Type B pancreatic cell (in vitro differentiated cells): ENCODE measurements at places on chromosomes 5 and 9.

DNA sequence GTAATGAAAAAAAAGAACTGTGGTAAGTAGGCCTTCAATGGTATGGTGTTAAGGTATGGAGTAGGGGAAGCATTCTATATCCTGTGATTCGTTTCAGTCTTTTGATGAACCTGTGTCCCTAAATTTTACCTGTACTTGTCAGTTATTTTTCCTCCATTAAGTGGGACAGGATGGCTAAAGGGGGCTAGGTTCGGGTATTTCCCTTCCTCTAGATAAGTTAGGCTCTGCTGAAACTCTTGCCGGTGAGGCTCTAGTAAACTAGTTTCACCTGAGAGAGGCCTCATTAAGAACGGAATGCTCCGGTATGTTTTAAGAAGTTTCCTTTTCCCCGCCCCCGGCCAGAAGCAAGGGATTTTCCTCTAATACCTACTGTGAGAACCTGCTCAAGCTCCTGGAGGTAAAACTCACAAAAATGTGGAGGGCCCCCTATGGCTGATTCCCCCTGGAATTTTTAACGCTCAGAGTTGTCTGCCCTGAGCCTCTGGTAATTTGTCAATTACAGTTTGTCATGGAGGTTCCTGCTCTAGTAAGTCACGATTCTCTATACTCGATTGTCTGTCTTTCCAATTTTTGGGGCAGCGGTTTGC is 87.7 kb downstream of the MACIR start:
- DNase-seq = no peak

DNA sequence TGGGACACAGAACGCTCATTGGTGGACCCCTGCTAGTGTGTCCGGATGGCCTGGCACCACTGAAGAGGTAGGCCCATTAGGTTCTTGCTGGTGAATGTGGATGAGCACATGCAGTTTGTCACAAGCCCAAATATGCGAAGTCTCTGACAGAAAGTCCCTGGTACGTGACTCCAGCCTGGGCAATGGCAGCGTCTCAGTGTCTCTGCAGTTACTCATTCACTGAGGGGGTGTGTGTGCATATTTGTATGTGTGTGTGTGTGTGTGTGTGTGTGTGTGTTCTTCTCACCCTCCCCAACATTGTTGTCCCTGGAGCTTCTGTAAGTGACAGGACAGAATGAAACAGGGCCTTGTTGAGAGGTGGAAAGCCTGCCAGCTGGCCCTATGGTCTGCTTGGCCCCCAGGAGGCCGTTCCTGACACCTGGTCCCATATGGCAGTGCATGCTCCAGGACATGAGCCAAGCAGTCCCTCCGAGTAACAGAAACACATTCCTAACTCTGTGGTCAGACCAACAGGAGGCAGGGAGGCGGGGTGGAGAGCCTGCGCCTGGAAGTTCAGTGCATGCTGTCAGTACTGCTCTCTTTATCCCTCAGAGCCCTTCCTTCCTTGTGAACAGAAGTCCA is 169.9 kb downstream of the SLC28A3 start:
- no peak for DNase-seq

- DNase-seq = no peak
These were observed 337.4 kb downstream of the GLIS3 start for GRCh38 chr9:3962496-3962895.

DNA sequence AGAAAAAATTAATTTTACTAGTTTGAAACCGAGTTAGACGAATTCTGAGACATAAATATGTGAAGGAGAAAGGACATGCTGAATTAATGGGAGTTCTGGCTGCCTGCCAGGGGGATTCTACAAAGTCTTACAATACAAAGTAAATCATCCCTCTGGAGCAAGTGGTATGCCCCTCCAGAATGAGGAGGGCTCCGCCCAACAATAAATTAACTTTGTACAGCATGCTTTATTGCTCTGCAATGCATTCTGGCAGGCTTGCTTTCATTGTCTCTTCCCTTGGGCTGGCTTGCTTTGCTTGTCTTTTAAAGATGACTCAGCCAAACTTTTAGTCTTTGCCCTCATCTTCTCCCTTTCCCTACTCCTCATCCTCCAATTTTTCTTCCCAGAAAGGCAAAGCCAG is 11.7 kb upstream of the PCDHB1 start:
- no peak for DNase-seq

GRCh38 chr9:130983359-130983670 is 25.7 kb upstream of the LAMC3 start:
- no peak for DNase-seq

DNA sequence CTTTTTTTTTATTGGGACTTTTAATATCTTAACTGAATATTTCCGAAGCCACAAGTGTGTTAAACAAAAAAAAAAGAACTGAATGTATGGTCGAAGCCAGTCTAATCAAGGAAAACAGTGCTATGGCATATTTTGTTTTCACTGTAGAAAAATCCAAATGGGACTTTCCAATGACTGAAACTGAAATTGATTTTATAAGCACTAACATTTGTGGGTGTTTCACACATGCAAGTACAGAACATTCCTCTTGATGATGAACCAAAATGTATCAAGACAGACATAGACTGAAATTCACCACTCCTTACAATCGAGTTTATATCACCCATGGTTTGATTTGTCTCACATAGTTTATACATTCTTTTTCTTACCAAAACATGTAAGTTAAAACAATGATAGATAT is 1026.8 kb downstream of the CDH18 start:
- DNase-seq = no peak

DNA sequence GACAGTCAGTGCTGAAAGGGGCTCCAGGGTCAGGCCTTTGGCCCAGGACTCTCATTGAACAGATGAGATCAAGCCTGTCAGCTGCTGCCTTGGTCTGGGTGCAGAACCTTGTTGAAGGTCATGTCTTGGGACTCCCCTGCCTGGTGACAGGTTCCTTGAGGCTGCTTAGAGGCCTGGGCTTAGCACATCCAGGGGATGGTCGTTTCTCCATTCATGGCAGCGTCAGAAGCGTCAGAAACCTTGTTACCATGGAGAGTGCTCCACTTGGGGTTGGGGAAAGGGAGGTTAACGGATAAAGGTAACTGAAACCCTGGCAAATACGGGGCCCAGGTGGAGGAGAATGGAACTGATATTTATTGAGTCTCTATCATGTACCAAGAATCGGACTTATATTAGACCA is 8.8 kb downstream of the ARPC5L start:
- no peak for DNase-seq

DNA sequence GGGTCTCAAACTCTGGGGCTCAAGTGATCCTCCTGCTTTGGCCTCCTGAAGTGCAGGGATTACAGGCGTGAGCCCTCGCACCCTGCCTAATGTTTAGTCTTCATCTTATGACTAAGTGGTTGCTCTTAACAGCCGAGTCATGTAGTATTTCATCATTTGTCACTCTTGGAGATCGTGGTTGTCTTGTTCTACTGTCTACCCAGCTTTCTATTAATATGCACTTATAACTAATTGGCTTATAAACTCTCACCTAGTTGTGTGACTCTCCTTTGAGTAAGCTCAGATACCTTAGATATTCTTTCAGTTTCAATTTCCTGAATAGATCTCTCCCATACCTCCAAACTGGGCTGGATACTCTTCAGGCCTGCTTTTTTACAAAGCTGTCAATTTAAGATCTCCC is 19.9 kb downstream of the SLC44A1 start:
- DNase-seq = no peak

DNA sequence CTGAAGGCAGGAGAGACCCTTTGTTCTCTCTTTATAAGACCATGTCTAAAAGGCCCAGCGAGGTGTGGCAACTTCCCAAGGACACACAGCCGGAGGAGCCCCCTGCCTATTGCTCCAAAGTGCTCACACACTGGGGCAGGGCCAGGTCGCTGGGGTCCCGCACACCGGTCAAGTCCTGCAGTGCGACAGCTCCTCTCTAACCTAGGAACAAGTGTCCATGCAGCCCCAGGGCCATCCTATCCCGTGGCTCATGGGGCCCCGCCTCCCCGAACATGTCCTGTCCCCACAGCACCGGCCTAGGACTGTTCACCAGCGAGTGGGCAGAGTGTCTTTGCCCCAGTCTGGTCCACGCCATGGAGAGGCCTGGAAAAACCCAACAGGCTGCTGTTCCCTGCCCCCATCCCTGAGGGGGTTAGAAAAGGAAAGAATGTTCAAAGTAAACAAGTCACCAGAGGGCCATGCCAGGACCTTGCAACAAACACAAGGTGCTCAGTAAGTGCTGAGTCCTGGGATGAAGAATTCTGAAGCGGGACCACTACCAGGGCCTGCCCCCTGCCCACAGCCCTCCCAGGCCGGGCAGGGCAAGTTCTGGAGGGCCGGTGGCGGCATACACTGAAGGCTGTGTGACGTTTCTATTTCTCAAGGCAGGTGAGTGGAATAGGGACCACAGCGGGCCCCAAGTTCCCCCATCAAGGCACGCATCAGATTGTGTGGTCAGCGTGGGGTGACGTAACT is 938 bp downstream of the NINJ1 start:
- no peak for DNase-seq

DNA sequence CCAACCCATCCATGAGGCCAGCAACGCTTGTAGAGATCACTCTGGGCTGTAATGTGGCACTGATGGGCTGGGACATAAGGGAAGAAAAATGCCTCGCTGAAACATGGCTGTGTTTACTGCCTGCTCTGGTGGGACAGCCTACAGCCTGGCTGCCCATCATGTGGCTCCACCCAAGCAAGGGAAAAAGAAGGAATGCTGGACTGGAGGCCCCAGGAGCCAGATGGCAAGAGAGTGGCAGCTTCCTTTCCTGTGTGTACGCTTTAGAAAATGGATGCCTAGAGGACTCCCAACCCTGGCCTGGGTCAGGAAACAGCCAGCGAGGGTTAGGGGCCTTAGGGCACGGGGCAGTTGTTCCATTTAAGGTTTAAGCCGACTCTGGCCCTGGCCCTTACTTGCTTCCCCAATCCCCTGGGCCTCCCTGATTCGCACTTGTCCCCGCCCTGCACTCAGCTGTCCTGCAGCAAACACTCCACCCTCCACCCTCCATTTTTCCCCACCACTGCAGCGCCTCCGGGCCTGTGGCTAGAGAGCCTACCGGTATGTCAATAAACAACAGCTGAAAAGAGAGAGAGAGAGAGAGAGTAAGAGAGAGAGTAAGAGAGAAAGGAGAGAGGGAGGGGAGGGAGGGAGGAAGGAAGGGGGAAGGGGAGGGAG is 819.4 kb downstream of the SEMA5A start:
- no peak for DNase-seq

- no peak for DNase-seq
These were observed 158.1 kb downstream of the SLC24A2 start for GRCh38 chr9:19630760-19631159.

- no peak for DNase-seq
These were observed 216.0 kb upstream of the ANKRD55 start for GRCh38 chr5:56449071-56449640.

DNA sequence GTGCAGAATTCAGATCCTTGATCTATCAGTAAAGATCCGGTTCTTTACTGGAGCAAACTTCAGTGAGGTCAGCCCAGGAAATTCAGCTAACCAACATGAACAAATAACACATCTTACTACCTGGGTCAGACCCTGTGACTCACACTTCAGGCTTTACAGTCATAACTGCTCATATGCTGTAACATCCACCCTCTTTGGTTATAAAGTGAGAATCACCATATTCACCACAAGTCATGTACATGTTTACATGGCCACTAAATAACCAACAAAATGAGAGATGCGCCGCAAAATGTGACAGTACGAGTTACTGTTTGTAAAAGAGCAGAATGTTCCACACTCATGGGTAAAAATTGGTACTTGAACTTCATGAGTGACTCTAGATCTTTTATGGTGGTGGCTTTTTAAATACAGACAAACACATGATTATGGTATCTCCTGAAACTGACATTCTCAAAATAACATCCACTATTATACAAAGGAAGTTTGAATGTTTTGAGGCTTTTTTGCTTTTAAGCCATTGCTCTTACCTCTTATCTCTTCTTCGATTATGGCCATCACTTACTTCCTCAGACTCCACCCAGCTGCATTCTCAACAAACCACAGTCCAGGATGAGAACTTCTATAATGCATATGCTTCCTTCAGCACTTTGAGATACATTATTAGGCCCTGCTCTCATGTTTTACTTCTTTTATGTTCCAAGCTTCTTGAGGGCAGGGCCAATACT is 516.6 kb downstream of the RAB3C start:
- DNase-seq = no peak

GRCh38 chr5:117803533-117803932 is 1184.8 kb downstream of the DTWD2 start:
- no peak for DNase-seq

DNA sequence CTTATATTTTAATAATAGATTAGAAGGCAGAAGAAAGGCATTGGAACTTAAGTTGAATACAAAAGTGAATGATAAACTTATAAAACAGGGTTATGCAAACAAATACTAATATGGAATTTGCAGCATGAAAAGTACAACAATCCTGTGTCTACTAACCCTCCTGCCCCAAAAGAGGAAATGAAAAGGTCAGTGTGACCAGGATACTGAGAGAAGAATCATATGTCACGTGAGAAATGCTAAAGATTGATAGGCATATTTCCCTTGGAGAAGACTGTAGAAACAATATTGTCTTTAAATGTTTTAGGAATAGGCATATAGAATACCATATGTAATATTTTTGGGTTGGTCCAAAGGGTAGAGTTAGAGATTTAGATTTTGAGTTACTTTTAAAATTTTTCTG is 3.8 kb downstream of the WDR36 start:
- no peak for DNase-seq

DNA sequence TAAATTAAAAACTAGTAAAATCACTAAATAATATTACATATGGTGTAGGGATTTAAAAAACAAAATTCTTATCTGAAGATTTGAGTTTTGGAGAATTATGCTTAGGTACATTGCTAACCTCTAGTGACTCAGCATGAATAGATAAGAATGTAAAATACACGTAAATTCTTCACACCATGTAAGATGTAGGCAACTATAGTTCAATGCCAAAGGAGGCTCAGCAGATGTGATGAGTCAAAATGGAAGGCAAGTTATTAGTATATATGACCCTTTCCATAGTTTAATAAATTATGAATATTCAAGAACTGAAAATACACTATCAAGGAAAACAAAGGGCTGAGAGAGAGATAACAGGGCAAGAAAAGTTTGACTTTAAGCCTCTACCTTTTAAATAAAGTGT is 79.0 kb downstream of the MRPS30 start:
- no peak for DNase-seq
